Sigmoid colon (tissue), 7 donors: ENCODE measurements at places on chromosomes 6 and 20. TPM values are rescaled to one million over a fixed set of nuclear protein-coding genes. Genes with fewer than 3 reads are reported as not detected.

The ECT2L gene
- not detected for total RNA-seq

The IL17F gene
- total RNA-seq = not detected

The OOEP gene
- not detected for total RNA-seq

- H3K27me3 ChIP-seq = no peaks in the 10 kb centered on the region
- peaks cover 10% of the 10 kb centered on the region for H3K4me1 ChIP-seq
- DNase-seq = no peak
- peak overlapping the region; percentile 39 for H3K4me3 ChIP-seq
- no peaks in the 10 kb centered on the region for H3K36me3 ChIP-seq
Measured at GRCh38 chr6:93784794-93785693, 365.7 kb upstream of the EPHA7 start.

GRCh38 chr6:166442131-166442685 is 59.5 kb upstream of the MPC1 start:
- no peak overlapping the region for H3K4me3 ChIP-seq
- H3K4me1 ChIP-seq = no peaks in the 10 kb centered on the region
- no peak overlapping the region for H3K27ac ChIP-seq
- H3K27me3 ChIP-seq = no peaks in the 10 kb centered on the region
- peaks cover 7% of the 10 kb centered on the region for H3K36me3 ChIP-seq

- no peak overlapping the region for H3K4me3 ChIP-seq
- H3K27ac ChIP-seq = no peak overlapping the region
- H3K27me3 ChIP-seq = no peaks in the 10 kb centered on the region
- H3K4me1 ChIP-seq = no peaks in the 10 kb centered on the region
Measured at GRCh38 chr6:71342772-71343171, 54.2 kb downstream of the OGFRL1 start.
